ENCODE measurements at places on chromosomes 16 and 17. TPM values are rescaled to one million over a fixed set of nuclear protein-coding genes. Genes with fewer than 3 reads are reported as not detected.

Gene ZFP90
- total RNA-seq: 29.8 TPM

Gene COX4I1
- 345 TPM for total RNA-seq

Gene CCDC40
- total RNA-seq: not detected

DNA sequence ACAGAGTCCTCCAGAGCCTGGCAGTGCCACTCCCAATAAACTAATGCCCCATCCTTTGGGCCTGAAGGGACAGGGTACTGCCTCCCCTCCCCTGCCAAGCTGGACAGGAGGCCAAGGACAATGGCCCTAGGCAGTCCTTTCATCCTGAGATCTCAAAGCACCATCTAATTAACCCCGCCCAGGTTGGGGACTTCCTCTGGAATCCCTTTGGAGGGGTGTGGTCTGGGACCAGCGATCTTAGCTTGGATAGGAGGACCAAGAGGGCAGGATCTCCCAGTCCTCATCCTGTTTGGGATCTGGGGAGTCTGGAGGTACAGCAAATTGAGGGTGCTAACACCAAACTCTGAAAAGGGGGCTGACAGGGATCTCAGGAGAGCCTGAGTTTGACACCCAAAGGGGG lies 18.2 kb upstream of the SP6 start:
- H3K27me3 ChIP-seq: peaks cover 31% of the 10 kb centered on the region
- H3K4me1 ChIP-seq: no peaks in the 10 kb centered on the region
- no peak overlapping the region for H3K4me3 ChIP-seq
- H3K36me3 ChIP-seq: no peaks in the 10 kb centered on the region
- H3K27ac ChIP-seq: no peak overlapping the region

- no peak overlapping the region for H3K4me3 ChIP-seq
- no peaks in the 10 kb centered on the region for H3K36me3 ChIP-seq
- no peak overlapping the region for H3K27ac ChIP-seq
- H3K27me3 ChIP-seq: no peaks in the 10 kb centered on the region
- peak; percentile 49 for DNase-seq
Measured at GRCh38 chr16:4792951-4793513, 2.1 kb upstream of the SMIM22 start.

- no peaks in the 10 kb centered on the region for H3K27me3 ChIP-seq
- DNase-seq: no peak
- H3K36me3 ChIP-seq: no peaks in the 10 kb centered on the region
- no peak overlapping the region for H3K27ac ChIP-seq
- no peak overlapping the region for H3K4me3 ChIP-seq
- no peaks in the 10 kb centered on the region for H3K4me1 ChIP-seq
Measured at GRCh38 chr16:4384509-4384942, 12.9 kb downstream of the VASN start.

DNA sequence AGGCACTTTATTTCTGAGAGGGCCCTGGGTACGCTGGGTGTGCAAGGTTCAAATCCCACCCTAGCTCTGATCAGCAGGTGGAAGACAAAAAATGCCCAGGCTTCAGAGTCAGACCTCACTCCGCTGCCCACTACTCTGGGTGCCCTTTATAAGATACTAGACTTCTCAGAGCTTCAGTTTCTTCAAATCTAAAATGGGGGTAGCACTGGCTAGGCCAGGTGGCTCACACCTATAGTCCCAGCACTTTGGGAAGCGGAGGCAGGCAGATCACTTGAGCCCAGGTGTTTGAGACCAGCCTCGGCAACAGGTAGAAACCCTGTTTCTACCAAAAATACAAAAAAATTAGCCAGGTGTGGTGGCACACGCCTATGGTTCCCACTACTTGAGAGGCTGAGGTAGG lies 1.7 kb downstream of the USB1 start:
- H3K4me3 ChIP-seq: peak overlapping the region; percentile 32
- H3K4me1 ChIP-seq: peaks cover 41% of the 10 kb centered on the region
- peak; percentile 29 for DNase-seq
- H3K36me3 ChIP-seq: peaks cover 18% of the 10 kb centered on the region
- no peak overlapping the region for H3K27ac ChIP-seq

DNA sequence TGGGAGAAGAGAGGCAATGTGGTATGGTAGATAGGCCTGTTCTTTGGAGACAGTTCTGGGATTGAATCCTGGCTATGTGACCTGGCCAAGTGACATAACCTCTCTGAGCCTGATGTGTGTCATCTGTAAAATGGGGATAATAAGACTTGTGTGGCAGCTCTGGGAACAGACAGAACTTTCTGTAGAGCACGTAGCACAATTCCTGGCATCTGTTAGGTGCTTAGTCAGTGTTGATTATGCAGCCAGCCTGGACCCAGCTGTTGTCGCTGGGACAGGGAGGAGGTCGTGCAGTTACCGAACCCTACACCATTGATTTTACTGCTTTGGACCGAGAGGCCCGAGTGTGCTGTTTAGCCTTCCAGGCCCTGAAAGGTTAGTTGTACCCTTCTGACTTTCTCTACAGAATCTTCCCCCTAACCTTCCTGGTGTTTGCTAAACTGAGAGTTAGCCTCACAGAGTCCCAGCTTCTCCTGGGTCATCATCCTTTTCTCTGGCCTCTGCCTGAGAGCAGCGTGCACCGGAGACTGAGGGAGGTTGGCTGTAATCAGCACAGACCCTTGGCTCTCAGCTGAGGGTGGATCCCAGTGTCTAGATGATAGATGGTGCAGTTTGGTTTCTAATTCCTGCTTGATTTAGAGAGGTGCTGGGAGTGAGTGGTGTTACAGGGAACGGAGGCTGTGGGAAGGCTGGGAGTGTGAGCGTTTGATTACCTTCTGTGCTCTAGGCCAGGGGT lies 31.9 kb downstream of the MSI2 start:
- no peak overlapping the region for H3K4me3 ChIP-seq
- no peaks in the 10 kb centered on the region for H3K27me3 ChIP-seq
- DNase-seq: no peak
- no peaks in the 10 kb centered on the region for H3K36me3 ChIP-seq

DNA sequence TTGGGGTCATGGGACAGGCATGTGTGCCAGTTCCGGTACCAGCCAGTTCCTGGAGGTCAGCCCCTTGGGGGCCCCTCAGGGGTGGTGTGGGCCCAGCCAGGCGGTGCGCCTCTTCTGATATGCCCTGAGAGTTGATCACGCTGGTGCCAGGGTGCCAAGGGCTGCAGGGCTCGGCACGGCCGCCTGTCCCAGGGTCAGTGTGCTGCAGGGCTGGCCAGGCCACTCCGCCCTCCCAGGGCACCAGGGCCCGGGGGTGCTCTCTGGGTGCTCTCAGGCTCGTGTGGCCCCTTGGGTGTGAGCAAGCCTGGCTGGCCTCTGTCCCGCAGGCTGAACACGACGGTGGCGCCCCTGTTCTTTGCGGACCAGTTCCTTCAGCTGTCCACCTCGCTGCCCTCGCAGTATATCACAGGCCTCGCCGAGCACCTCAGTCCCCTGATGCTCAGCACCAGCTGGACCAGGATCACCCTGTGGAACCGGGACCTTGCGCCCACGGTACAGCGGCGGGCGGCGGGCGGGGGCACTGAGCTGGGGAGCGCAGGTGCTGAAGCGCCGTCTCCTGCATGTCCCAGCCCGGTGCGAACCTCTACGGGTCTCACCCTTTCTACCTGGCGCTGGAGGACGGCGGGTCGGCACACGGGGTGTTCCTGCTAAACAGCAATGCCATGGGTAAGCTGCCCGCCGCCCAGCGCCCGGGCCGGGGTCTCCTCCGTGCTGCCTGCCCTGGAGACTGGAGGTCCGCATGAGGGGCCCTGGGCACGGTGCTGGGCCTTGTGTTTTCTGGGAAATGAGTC lies 6.0 kb downstream of the GAA start:
- H3K27ac ChIP-seq: no peak overlapping the region
- H3K4me1 ChIP-seq: no peaks in the 10 kb centered on the region
- no peak overlapping the region for H3K4me3 ChIP-seq
- DNase-seq: no peak
- H3K36me3 ChIP-seq: no peaks in the 10 kb centered on the region

DNA sequence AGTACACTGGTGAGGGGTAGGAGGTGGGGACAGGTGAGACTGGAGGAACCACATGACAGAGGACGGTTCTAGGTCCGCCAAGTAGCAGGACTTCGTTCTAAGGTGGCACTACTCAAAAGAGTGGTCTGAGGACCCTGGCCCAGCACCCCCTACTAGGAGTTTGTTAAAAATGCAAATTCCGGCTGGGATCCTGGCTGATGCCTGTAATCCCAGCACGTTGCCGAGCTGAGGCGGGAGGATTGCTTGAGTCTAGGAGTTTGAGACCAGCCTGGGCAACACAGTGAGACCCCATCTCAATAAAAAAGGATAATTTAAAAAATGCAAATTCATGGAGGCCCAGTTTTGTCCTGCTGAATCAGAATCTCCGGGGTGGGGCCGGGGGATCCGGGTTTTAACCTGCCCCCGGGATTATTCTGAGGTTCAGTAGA lies 59.1 kb downstream of the WSB1 start:
- peak overlapping the region; percentile 90 for H3K27ac ChIP-seq
- H3K27me3 ChIP-seq: no peaks in the 10 kb centered on the region
- H3K4me1 ChIP-seq: peaks cover 37% of the 10 kb centered on the region
- no peak for DNase-seq

DNA sequence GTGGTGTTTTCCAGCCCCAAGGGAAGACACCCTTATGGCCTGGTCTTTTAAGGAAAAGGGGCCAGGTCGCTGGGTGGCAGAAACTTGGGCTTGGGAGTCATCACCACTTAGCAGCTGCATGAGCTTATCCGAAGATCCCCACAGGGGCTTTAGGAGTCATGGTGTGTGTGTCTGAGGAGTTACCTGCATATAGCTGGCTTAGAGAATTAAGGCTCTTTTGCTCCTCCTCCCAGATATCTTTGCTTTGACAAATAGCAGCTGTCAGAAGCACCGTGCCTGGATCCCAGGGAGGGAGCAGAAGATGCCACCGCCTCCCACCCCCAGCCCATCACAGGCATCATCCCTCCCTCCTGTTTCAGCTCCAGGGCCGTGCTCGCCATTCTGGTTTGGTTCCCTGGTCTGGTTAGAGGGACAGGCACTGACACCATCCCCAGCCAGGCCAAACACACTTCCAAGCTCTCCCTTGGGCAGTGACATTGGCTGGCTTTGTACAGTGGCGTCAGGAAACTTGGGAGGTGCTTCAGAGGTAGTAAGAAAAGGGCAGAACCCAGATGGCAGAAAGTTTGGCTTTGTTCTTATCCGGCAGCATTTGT lies 17.4 kb downstream of the LDHD start:
- H3K27ac ChIP-seq: peak overlapping the region; percentile 71
- peaks cover 3% of the 10 kb centered on the region for H3K36me3 ChIP-seq
- H3K4me3 ChIP-seq: peak overlapping the region; percentile 56
- DNase-seq: no peak

- H3K27ac ChIP-seq: peak overlapping the region; percentile 99
- peaks cover 37% of the 10 kb centered on the region for H3K4me1 ChIP-seq
- peaks cover 1% of the 10 kb centered on the region for H3K36me3 ChIP-seq
- peak; percentile 40 for DNase-seq
Measured at GRCh38 chr16:30357085-30357714, 2.1 kb upstream of the CD2BP2 start.
